ENCODE measurements at places on chromosomes 2 and 18.
A peak's percentile ranks its signal among the peaks of the same experiment; 100 is the strongest.

GRCh38 chr18:21307578-21307977, 65.5 kb downstream of the GREB1L start:
- no peak for DNase-seq

- no peak for DNase-seq
Measured at GRCh38 chr2:694174-694573, 17.0 kb upstream of the TMEM18 start.

GRCh38 chr2:28649481-28650265, 102.0 kb upstream of the PPP1CB start:
- DNase-seq = peak; percentile 96

GRCh38 chr2:74530239-74531187, 780 bp downstream of the HTRA2 start:
- peak; percentile 53 for DNase-seq

DNA sequence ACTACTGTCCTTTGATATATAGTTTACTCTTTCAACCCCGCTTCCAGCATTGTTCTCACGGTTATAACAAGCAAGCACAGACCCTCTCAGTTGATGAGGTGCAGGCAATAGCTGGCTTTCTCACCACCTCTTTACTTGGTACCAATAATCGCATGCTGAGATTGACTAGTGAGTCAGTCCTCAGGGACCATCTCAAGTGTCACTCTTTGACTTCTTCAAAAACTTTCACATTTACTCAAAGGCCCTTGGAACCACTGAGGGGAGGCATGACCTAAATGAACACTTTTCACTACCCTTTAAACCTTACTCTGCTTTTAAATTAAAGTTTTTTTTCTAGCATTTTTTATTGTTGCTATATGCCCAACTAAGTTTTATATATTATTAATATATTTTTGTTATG, 101.8 kb downstream of the DAW1 start:
- DNase-seq = no peak

DNA sequence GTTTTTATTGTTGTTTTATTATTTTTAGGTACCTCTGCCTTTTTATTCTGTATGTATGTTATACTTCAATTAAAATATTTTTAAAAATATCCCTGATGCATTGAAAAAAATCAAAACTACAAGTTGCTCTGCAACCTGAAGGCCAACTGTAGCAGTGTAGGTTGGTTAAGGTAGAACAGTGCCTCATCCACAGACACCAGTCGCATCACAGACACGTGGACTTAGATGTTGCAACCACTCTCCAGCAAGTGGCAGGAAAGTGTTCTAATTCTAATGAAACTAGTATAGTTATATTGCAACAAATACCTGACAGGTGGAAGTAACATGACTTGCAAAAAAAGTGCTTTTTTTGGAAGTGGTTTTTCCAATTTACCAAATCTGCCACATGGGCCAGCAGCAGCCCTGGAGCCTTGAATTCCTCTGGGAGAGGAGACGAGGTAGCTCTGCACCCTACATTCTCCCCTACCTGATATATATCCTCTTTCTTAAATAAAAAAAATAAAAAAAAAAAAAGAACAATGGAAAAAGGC, 28.4 kb upstream of the SLC3A1 start:
- DNase-seq = no peak

GRCh38 chr2:134943540-134943939, 24.9 kb downstream of the CCNT2 start:
- no peak for DNase-seq

GRCh38 chr2:48588745-48589144, 28.9 kb upstream of the GTF2A1L start:
- DNase-seq = no peak

DNA sequence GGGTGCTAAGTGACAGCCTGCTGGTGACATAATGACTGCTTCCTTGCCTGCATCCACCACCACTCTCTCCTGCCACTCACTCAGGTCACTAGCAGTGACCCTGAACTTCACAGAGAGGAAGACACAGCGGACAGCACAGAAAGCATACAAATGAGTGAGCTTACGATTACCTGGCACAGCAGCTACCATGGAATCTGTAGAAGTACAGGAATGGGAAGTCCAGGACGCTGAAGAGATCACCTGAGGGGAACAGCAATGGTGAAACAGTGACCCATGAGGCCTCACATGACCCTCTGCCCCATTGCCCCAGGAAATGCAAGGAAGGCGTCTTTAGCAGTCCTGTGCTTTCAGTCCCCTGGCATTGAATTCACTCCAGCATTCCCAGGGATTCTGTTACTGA, 96.7 kb upstream of the RIOK3 start:
- DNase-seq = no peak

GRCh38 chr2:33784488-33784887, 185.4 kb upstream of the FAM98A start:
- no peak for DNase-seq
